ENCODE measurements at places on chromosomes 13 and 19.
A peak's percentile ranks its signal among the peaks of the same experiment; 100 is the strongest.

- DNase-seq, result peak; percentile 13
Measured at GRCh38 chr13:42215578-42216421, 56.2 kb upstream of the AKAP11 start.

DNA sequence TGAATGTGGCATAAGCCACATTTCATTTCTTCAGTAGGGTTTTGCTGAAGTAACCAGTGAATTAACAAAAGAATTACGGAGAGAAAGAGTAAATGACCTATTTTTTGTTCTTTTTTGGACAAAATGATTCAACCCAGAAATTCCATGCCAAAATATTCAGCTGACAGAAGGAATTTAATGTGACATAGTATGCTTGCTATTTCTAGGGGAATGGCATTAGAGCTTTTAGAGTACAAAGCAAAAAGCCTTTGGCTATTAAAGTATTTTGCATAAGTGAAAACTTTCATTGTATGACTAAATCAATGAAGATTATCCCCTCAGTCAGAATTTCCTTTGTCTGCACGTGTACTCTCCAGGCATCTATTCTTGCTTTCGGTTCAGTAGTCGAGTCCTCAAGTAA lies 465.3 kb downstream of the COG6 start:
- no peak for DNase-seq

- no peak for DNase-seq
Measured at GRCh38 chr13:77894743-77895142, 23.9 kb downstream of the EDNRB start.

GRCh38 chr13:99200432-99201167 lies at the start of gene UBAC2:
UBAC2 (plus strand) TSS chr13:99200854; CDS start chr13:99200909, 55 bp downstream.
- DNase-seq, result peak; percentile 87

DNA sequence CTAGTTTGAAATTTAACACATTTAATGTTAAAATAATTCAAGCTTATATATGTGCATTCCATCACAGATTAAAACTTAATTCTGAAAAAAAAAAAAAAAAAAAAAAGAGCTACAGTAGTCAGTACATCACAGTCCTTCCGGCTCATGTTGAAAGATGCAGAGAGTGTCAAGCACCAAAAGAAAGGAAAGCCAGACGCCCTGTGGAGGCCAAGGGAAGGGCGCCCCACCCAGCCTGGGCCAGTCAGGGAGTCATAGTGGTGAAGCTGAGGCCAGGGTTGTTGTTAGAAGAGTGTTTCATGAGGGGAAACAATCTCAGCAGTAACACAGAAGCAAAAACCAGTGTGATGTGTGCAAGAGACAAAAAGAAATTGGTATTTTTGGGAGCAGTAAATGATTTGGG lies 375.3 kb downstream of the MTUS2 start:
- no peak for DNase-seq

GRCh38 chr13:30726192-30726591 lies 9.2 kb upstream of the ALOX5AP start:
- DNase-seq, result no peak

DNA sequence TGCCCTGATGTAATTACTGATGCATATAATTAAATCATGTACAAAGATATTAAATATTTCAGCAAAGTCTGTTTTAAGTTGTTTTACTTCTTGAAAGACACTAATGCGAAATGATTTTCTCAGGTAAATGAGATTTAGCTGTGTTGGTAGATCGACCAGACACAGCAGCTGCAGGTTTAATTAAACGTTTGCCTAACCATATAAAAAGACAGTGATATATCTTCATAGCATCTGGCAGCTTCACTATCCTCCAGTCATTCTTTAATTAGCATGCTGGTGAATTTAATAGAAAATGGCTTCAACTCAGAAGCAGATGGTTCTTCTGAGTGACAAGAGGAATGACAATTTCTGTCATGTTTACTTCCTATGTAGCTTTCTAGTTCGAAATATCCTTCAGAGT lies 69.3 kb downstream of the NHLRC3 start:
- no peak for DNase-seq

DNA sequence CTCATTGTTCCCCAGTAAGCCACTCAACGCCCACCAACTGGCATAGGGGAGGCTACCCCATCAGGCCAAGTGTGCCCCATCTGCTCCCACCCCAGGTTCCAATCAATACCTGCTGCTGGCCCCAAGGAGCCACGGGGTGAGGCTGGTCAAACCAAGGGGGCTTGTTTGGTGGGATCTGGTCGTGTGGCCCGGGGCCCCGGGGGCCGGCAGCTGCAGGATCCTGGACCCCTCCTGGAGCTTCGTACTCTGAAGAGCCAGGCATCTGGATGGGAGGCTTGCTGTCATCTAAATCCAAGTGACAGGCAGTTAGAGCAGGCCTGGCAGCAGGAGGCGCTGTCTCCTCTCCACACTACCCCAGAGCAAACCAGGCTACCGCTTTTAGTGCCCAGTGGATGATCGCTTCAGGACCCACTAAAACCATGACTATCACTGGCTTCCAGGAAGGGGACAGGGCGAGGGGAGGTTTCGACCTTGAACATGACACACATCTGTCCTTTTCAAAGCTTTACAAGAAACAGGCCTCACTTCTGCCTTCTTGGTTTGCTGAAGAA lies 14.2 kb downstream of the CHERP start:
- no peak for DNase-seq

DNA sequence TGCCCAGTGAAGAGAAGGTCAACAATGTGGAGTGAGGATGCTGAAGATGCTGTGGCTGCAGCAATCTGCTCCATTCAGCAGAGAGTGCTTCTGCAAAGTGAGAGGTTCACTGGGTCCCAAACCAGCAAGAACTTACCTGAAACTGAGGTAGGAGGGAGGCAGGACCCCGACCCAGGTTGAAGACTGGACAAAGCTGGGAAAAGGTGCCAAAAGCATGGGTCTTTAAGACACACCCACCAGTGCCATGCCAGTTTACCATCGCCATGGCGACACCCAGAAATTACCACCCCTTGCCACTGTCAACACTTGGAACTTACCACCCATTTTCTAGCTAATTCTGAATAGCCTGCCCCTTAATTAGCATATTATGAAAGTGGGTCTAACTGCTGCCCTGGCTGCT lies 70.7 kb downstream of the RGCC start:
- no peak for DNase-seq

GRCh38 chr13:92256211-92256610 lies 857.8 kb downstream of the GPC5 start:
- DNase-seq, result no peak

- peak; percentile 64 for DNase-seq
Measured at GRCh38 chr19:51726049-51726448, 2.3 kb upstream of the HAS1 start.
